Esophagus mucosa (tissue), 1 donor: ENCODE measurements at places on chromosomes 4 and X. TPM values are rescaled to one million over a fixed set of nuclear protein-coding genes. Genes with fewer than 3 reads are reported as not detected.

Gene GPR143
- 2.8 TPM for total RNA-seq

Gene PDCL2
- total RNA-seq = 0.28 TPM

Gene ITIH6
- total RNA-seq = not detected

Gene ATP10D
- 50.2 TPM for total RNA-seq

Gene ACE2
- 2.2 TPM for total RNA-seq

Gene CHIC2
- total RNA-seq = 29.7 TPM

Gene CLGN
- 1.2 TPM for total RNA-seq

Gene UGT2B10
- total RNA-seq = not detected

Gene SHISA3
- total RNA-seq = not detected

Gene TAF7L
- total RNA-seq = 0.12 TPM
